ENCODE measurements at places on chromosomes 3 and 15.

GRCh38 chr15:76447728-76448441 lies 111.3 kb downstream of the ISL2 start:
- no peak for DNase-seq

DNA sequence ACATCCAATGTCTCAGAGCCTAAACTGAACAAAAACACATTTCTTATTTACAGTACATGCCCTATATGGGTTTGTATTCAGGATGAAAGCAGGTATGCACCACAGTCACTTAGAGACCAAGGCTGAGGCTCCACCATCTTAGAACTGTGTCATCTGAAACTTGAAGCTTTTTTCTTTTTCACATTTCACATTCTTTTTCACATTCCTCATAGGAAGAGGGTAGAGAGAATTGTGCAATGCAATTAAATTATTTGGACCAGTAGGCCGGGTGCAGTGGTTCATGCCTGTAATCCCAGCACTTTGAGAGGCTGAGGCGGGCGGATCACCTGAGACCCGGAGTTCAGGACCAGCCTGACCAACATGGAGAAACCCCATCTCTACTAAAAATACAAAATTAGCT lies 591.0 kb downstream of the MECOM start:
- no peak for DNase-seq

- no peak for DNase-seq
These were observed 22.0 kb downstream of the OR5H15 start for GRCh38 chr3:98188545-98188944.

- no peak for DNase-seq
These were observed 13.7 kb upstream of the ABHD2 start for GRCh38 chr15:89074402-89075012.

GRCh38 chr3:161275919-161276318 lies 54.8 kb downstream of the NMD3 start:
- no peak for DNase-seq

GRCh38 chr3:155070932-155071387 lies 9.2 kb upstream of the MME start:
- no peak for DNase-seq

DNA sequence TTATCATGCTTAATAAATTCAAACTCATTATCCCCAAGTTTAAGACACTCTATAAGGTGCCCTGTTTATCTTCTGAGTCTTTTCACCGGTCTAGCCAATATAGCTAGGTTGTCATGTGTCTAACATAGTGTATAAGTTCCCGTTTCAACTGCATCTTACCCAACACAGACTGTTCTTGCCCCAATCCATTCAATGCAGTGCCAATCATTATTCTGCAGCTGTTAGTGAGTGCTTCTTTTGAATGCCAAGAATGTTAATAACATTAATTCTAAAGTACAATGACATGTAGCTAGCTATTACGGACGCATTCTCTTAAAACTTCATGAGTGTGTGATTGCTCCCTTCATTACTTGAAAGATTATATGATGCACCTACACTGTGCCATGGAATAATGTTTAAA lies 646.4 kb upstream of the NR2F2 start:
- DNase-seq: no peak
